ENCODE measurements at places on chromosomes 2 and 18.

GRCh38 chr2:2664989-2665833 is 334.1 kb upstream of the MYT1L start:
- DNase-seq, result no peak

DNA sequence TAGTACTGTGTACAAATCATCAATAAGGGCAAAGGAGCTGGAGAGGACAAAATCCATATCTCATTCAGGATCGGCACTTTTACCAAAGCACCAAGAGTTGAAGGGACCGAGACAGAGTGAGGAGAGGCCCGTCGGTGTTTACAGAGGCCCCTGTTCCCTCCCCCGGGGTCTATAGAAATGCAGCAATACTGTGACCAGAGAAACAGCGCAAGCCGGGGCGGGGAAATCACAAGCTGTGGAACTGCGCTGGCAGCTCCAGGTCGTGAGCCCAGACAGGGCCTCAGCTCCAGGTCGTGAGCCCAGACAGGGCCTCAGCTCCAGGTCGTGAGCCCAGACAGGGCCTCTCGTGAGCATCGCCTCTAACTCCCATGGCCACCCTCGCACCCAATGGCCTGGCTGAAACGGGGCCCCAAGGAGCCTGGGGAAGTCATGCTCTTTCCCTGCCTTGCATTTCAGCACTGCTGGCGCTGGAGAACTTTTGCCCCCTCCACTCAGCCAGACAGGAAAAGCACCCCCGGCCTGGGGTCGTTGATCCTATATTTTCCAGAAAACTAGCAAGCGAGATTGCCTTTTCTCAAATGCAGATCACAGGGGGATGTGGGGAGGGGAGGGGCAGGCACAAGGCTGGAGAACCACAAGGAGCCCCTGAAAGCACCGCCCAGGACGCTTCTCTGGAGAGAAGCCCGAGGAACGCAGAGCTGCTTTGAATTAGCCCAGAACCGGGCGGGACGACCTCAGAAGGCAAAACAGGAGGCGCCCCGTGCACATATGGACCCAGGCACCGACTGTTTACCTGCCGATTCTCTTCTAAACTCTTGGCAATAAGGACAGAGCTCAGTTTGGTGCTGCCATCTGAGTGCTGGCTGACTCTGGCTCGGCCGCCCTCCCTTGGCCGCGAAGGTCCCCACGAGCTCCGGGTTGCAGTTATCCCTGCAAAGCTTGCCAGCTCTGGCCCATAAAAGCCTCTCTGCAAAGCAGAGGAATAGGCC is 223.7 kb downstream of the ACKR3 start:
- DNase-seq, result no peak

DNA sequence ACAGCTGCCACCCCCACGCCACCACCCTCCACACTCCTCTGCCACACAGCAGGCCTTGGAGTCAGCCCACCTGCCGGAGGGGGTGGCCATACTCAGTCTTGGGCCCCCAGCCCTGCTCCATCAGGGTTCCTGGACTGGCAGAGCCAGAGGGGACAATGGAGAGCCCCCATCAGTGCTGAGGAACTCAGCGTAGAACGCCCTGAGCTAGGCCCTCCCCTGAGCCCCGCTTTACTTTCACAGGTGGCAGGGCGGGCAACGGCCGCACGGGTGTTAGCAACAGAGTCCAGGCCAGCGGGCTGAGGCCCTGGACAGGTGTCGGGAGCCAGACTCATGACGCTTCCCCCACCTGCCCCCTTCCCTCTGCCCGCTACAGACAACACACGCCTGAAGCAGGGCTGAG is 47.1 kb downstream of the FOSL2 start:
- DNase-seq, result no peak

- DNase-seq, result no peak
Observed at GRCh38 chr2:223260681-223261080, 208.7 kb downstream of the KCNE4 start.

GRCh38 chr2:231211486-231211885 is 13.1 kb downstream of the ARMC9 start:
- no peak for DNase-seq

DNA sequence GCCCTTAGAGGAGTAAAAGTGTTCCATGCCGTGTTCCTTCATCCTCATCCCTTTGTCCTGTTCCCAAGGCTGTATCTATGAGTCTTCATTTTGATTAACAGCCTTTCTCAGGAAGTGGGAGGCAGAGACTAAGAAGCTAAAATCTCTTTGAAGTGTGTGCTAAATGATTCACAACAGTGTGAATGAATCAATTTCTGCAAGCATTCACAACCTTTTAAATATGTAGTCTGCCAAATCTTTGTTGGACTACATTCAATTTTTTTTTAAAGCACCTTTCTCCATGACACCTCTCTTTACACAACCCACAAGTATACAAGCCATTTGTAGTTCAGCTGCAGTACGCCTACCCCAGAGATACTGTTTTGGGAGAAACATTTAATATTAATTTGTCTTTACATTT is 408.6 kb upstream of the FANCL start:
- no peak for DNase-seq

GRCh38 chr2:147560810-147561535 is 283.9 kb upstream of the ACVR2A start:
- no peak for DNase-seq

- no peak for DNase-seq
Observed at GRCh38 chr18:63098018-63098981, 221.3 kb downstream of the BCL2 start.

- no peak for DNase-seq
Observed at GRCh38 chr18:34261865-34262780, 37.4 kb upstream of the NOL4 start.

- no peak for DNase-seq
Observed at GRCh38 chr2:197950724-197951123, 146.3 kb downstream of the PLCL1 start.

GRCh38 chr2:136433261-136433660 is 315.3 kb upstream of the CXCR4 start:
- DNase-seq, result no peak

- no peak for DNase-seq
Observed at GRCh38 chr2:226057914-226058313, 658.4 kb downstream of the NYAP2 start.

DNA sequence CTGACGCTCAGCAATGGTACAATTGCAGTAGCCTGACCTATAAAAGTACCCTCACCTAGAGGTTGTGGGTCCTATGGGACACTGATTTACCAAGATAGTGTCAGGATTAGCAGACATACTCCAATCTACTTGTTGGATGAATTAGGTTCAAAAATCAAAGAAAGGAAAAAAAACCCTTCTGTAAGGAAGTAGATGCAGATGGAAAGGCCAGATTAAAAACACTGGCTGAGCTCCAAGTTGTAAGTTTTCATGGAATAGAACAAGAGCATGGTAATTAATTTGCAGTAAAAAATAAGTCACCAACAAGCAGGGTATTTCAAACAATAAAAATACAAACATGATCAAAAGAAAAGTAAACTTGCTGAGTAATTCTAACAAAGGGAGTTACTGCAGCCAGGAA is 26.4 kb downstream of the IDH1 start:
- no peak for DNase-seq

DNA sequence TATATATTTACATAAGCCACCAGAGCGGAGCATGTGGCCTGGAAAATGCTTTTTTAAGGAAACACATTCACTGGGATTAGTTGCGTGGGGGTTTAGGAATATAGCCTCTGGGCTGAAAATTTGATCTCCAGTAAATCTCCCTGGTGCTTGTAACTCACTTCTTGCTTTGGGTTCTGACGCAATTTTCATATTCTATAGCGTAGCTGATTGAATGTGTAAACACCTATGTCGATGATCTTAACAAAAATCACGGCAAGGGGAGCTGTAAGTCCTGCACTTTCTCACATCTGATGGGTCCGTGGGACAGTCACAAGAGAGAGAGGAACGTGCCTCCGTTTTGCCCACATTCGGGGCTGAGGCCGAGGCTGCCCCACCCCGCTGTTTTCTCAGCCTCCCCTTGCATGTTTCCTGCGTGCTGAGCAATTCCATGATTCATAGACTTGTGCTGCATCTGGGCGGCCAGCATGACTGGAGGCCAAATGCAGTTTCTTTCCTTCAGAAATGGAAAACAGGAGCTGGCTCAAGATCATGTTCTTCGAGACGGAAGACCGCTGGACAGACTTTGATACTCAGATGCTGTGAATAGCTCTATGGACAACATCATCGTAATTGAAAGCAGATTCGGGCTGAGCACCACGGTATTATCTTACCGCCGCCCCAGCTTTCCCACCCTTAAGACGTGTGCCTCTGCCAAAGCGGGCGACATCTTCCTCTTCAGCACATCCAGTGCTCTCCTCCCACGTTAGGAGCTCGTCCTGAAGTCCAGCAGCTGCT is 109.2 kb downstream of the TMEM18 start:
- no peak for DNase-seq

DNA sequence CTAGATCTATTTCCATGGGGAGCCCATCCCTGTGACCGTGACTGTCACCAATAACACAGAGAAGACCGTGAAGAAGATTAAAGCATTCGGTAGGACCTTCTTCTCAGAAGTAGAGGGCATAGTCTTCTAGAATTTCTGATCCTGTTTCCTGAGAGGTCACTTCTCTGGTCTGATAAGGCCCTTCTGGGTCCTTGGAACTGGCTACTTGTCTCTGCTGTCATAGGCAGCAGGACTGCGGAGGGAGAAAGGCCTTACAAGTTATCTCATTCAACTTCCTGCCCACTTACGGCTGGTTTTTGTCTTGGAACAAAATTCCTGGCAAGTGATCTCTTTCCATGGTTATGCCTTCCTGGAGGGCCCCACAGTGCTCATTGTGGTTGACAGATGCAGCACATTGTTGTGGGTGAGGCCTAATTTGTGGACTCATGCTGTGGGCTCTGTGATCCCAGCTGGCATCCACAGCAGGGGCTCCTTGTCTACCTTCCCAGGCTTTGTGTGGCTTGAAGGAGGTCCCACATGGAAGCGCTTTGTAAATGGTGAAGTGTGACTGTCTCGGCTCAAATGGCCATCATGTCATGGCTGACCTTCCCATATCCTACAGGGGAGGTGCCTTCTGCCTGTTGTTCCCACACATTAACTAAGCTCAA is 22.0 kb downstream of the SAG start:
- DNase-seq, result no peak

DNA sequence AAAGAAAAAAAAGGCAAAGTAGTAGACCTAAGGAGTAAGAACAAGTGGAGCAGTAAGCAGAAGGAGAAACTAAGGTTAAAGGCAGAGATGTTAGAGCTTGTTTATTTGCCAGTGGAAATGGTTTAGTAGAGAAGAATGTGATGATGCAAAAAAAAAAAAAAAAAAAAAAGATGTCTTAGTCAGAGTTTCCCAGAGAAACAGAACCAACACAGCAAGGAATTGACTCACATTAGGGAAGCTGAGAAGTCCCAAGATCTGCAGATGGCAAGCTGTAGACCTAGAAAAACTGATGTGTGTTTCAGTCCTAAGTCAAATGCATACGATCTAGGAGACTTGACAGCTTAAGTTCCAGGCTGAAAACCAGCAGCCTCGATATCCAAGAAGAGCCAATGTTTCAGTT is 1548.8 kb upstream of the LRRTM1 start:
- DNase-seq, result no peak

DNA sequence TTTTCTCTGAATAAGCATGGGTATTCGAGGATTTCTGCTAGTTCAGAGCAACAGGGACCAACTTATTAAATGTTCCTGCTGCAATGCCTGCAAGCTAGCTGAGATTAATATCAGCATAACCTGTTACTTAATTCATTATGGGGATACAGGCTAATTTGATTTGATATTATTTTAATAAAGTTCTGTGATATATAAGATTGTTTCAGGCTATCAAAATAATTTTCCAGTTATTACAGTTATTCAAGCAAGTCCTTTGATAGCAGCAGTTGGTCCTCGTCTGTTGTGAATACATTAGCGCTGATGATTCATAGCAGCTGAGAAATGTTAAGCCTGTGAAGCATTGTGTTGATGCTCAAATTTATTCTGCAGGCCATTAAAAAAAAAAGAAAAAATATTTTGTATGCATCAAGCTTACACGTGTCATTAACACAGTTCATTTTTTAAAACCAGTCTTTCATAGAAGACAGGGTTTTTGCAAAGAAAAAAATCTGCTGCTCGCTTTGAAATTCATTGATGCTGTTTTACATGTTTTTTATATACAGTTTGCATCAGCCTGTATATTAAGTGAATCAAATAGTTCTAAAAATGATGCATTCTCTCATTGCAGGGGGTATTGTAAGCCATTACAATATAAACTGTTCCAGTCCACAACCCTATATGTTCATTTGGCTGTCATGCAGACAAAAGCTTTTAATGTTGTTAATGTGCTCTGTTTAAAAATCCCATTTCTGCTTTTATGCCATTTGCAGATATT is 482.5 kb downstream of the BCL11A start:
- DNase-seq, result no peak

- DNase-seq, result no peak
Observed at GRCh38 chr2:69524799-69525198, 87.6 kb upstream of the NFU1 start.

GRCh38 chr2:25664183-25664964 is 9.0 kb downstream of the DTNB start:
- no peak for DNase-seq

DNA sequence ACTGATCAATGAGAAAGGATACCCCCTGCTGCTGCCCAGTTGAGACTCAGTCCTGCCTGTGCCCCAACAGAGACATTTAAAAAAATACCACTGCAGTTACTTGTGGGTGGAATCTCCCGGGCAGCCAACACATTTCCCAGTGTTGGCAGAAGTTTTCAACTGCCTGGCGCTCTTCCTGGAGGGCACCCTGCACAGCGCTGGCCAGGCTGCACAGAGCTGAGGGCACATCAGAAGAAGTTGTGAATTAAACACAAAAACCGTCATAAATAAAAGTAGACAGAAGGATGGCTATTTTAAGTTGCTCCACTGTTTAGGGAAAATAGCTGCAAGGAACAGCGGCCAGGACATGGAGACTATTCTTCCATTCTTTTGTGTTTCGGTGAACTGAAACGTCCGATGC is 110.2 kb upstream of the THOC1 start:
- no peak for DNase-seq

DNA sequence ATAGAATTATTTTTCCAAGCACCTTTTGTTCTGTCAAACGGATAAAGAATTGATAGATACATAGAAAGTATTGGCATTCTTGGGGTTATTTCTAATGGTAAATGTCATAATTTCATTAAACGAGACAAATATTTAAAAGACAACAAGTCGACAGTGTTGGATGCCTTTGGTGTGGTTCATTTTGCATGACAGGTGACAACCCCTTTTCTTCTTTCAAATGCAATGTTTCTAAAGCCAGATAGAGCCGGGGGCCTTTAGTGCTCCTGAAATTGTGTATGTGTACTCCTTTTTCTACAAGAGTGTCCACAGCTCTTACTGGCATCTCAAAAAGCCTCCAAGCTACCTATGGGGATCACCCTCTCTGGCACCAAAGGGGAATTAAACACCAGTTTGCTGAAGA is 350.8 kb upstream of the ID2 start:
- no peak for DNase-seq
